SW 1271 (cell line): ENCODE measurements at places on chromosomes 7 and 10.

DNA sequence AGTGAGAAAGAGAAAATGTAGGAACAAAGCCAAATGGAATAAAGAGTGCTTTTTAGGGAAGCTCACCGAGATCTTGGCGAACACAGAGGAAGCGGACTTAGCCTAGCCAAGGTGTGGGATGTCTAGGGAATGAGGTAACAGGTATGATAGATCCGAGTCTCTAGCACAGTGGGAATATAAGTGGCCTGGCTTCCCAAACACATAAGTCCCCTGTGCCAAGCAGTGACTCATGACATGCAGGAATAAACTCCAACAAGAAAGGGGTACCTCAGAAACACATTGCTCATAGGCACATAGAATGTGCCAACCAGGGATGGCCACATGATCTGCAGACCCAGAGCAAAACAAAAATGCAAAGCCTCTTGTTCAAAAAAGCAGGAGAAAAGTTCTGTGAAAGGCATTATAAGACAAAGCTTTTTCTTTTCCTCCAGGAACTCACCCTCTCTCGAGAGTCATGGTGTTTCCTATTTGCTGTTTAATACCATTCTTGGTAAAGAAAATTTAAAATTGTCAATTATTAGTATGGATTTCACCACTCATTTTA is 542.5 kb downstream of the GATA3 start:
- no peak for DNase-seq

DNA sequence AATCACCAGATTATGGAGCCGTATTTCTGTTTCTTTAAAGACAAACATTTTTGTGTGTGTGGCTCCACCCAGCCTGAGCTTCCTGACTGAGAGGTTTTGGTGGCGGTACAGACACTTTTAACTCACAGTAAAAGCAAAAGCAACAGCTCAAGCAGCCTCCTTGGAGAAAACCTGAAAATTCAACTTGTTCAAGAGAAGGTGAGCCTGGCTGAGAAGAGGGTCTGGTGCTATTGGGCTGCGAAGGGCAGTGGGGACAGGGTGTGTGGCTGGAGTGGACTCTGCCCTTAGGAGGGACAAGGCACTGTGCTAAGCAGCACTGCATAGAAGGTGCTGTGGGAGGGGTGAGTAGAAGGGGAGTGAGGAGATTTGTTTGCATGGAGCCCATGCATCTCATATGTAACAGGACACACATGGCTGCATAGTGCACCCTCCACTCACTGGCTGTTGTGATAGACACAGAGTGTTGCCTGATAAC is at the start of gene GIMAP7:
TSS of gene GIMAP7 (plus strand) at position 125 of the 475 bp plus-strand sequence. CDS start 5,103 bp downstream, outside the sequence.
- DNase-seq = no peak

DNA sequence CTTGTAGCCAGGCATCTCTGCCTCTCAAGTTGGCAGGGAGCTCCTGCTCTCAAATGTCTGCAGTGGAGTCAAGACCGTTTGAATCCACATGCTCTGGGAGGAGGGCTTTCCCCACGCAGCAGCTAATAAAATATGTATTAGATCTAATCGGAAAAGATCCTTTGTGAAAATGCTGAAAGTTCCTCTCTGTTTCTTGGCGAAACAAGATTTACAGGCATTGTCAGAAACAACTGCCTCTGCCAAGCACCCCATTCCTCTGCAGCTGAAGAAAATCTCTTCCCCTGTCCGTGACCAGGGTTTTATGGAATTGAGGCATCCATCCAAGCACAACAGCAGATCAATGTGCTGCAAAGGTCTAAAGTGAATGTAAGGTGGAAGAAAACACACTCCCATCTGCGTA is 165.8 kb downstream of the TCERG1L start:
- DNase-seq = no peak

DNA sequence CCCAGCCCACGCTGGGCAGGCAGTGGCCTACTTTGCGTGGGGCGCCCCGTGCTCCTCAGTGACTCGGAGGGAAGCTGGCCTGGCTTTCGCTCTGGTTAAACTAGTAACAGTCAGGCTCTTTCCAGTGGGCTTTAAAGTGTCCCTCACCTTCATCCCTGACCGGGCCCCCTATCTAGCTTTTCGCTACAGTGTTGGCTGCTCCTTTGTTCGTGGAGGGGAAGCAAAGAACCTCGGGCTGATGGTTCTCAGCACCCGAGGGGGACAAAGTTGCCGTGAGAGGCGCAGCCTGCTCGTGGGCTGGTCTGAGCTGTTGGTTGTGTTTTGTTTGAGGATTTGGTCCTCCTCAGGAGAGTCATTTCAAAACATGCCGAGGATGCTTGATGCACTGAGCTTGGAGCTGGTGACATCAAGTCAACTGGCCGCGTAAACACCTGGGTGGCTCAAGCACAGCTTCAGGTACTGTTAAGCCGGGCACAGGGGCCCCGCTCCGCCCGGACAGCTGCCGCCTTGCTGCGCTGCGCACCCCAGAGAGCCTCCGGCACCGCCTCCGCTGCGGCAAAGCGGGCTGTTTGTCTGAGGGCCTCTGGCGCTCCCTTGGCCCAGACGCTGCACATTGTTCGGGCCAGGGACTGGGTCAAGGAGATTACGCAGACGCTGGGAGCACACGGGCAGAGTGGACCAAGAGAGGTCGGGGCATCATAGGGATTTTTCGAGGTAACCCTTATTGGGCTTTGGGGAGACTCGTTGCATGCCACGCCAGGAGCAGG is 1.6 kb downstream of the DLX6 start:
- DNase-seq = no peak

DNA sequence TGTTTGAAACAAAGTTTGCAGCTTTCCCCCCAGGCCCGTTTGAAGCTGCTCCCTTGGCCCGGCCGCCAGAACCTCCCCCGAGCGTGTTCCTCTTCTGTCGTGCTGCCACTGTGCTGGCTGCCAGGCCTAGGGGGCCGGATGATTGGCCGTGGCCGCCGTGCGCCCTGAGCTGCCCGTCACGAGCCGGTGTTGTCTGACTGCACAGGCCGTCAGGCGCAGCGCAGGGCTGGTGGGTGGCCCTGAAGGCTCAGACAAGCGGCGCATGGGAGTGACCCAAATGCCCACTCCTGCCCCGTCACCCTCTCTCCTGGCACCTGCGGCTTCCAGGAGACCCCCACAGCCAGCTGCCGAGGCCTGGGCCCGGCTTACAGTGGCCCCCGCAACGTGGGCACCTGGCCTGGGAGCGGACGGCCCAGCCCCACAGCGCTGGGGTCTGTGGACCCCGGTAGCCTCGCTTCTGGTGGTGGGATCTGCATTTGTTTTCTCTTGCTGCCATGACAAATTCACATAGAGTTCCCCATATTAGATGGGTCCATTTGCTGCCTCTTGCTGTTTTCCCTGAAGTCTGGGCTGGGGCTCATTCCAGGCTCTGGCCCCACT is 13.1 kb downstream of the JAKMIP3 start:
- no peak for DNase-seq

- DNase-seq = no peak
These were observed 55.2 kb downstream of the ZEB1 start for GRCh38 chr10:31374146-31374696.

DNA sequence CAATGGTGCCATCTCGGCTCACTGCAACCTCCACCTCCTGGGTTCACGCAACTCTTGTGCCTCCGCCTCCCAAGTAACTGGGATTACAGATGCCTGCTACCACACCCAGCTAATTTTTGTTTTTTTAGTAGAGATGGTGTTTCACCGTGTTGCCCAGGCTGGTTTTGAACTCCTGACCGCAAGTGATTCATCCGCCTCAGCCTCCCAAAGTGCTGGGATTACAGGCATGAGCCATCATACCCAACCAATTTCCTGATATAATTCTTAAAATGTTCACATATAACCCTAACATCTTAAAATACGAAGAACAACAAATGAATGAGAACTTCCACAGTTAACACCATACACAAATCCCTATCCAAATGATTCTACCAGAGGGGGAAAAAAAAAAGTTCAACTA is 31.2 kb downstream of the BAIAP2L1 start:
- no peak for DNase-seq
